RCC 7860 (cell line): ENCODE measurements at places on chromosomes 12 and 14.

GRCh38 chr12:21800011-21800410, 25.5 kb upstream of the KCNJ8 start:
- no peak for DNase-seq

- DNase-seq, result no peak
Measured at GRCh38 chr14:37900561-37900960, 305.1 kb downstream of the TTC6 start.

GRCh38 chr12:19633194-19633593, 193.9 kb downstream of the AEBP2 start:
- DNase-seq, result no peak

DNA sequence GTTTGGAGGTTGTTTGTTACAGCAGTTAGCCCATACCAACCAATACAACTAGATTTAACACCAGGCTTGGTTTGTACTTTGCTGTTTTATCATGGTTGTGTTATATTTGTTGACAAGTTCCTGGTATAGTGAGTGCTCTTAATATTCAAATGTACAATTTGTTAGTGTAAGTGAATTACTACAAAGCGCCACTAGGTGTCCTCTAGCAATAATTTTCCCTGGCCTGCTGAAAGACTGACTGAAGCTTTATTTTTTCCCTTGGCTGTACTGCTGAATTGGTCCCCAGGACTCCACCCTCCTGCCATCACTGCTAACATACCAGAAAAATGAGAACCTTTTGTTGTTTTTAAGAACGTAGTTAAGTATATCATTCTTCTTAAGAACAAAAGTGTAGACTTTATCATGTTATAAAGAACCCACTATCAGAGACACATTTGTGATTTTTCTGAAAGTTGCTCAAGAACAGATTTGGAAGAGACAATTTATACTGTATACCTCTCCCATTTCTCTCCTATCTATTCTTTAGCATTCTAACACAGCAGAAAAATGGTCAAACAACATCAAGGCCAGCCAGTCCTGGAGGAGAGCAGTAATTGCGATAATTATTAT, 75.3 kb upstream of the FAR2 start:
- peak; percentile 28 for DNase-seq

- DNase-seq, result no peak
Measured at GRCh38 chr12:92471551-92471950, 231.2 kb upstream of the PLEKHG7 start.

DNA sequence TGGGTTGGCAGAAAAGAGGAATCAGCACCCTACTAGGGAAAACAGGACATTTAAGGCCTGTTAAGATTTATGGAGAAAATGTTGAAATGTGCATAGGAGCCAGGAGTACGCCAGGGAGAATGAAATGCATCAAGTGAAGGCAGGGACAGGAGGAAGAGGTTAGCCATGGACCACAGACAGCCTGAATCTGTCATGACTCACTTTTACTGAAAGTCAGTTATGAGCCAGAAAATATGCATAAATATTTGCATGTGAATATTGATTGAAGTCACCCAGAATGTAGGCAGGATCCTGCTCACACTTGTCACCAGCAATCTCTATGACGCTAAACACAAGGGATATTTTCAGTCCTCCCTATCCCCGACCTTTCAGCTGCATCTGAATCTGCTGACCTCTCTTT, 25.1 kb upstream of the CDK17 start:
- DNase-seq, result peak; percentile 45

DNA sequence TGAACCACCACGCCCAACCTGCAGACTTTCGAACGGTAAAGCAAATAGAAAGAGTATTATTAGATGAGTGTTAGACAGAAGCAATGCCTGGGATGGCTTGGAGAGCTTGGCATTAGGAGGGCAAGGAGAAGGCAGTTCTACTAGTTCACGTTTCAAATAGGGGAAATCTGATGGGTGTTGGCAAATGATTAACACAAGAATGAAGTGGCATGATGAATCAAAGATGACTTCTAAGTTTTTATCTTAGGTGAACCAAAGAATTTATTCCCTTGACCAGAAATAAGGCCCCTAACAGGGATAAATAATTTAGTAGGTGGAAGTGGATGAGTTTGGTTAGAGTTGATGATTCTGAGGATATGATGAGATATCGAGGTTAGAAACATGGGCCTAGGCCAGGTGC, 38.5 kb downstream of the DRAM1 start:
- peak; percentile 55 for DNase-seq

DNA sequence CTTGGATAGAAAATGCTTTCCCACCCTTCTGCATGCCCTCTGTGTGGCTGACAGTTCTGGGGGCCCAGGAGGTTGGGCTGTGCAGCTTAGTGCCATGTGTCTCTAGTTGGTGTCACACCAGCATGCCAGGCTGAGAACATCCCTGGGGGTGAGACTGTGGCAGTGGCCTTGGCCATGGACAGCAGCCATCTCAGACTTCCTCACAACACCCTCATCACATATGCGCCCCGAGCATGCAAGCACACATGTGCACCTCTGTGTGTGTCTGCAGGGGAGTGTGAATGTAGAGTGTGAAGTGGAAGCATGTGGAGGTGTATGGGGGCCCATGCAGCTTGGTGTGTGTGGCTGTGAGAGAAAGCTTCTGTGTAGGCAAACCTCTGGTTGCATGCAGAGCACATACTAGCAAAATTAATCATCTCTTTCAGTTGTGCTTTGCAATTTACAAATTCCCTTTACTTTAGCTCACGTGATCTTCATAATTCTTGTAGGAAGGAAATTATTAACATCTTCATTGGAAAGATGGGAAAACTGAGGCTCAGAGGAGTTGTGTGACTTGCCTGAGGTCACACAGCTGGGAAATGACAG, 8.4 kb downstream of the ASIC1 start:
- no peak for DNase-seq

- DNase-seq, result no peak
Measured at GRCh38 chr12:113302886-113303640, 31.8 kb downstream of the SLC8B1 start.

DNA sequence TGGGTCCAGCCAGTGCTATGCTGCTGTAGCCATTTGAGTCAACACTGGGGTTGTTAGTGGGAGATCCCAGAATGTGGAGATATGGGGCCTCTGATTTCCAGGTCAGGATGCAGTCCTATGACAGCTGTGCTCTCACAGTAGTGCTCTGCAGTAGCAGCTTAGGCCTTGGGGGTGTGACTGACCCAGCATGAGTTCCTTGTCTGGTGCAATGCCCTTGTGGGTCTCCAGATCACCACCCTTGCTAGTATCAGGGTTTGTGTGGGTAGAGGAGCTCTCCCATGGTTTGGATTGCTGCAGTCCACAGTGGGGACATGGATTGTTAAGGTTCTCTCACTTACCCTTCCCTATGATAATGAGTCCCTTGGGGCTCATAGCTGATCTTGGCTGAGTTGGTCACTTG, 113.7 kb downstream of the RAD51B start:
- DNase-seq, result no peak

- no peak for DNase-seq
Measured at GRCh38 chr12:41064411-41064810, 123.7 kb upstream of the PDZRN4 start.

GRCh38 chr12:59407799-59408198, 188.0 kb upstream of the SLC16A7 start:
- no peak for DNase-seq
